ENCODE measurements at places on chromosomes 6 and 20.

GRCh38 chr6:143063631-143064030 lies 2.9 kb downstream of the AIG1 start:
- no peak for DNase-seq

DNA sequence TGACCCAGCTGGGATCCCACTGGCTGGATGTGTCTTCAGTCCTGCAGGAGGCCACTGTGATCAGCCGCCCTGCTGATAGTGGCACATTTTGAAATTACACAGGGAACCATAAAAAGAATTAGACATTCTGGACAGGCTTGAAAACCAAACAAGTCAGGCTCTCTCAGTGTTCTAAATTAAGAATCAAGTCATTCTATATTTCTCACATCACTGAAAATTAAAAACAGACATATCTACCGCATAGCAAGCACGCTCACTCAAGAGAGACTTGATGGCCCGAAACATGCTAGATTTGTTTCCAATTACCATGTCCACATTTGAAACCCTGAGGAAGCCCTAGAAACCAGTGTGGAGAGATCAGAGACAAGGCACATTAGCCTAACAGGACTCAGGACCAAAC lies 57.7 kb downstream of the NFATC2 start:
- DNase-seq = no peak

DNA sequence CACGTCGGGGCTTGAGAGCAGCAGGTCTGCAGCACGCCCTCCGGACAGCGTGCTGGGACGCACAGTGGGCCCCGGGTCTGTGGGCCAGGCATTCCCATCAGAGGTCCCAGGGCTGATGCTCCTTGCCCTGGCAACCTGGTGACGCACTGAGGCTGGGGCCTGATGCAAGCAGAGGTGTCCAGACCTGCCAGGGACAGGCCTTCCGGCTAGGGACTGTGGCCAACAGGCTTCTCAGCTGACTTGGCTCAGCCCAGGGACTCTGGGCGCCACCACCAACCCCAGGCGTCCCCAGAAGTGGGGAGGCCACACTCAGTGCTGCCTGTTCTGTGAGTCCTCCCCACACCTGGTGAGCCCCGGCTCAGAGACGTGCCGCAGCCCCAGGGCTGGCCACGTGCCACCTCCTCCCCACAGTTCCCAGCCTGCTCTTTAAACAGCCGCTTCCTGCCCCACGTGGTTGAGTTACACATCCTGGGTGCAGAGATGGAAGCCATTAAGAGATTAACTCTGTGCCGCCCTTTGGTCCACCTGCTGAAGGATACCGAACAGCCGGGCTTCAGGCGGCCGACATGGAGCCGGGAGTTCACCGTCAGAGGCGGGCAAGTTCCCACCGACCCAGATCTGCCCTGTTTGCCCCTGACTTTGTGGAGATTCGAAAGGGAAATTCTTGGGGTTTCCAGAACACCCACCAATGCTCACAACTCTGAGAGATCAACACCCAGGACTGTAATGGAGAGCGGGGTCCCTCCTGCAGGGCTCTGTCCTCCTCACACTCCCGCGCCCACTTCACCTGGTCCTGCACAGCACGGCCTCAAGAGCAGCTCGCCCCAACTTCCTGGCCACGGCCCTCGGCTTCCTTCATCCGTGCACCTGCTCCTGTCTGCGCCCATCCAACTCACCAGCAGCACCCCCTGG lies 37.6 kb upstream of the ZBP1 start:
- DNase-seq = no peak

GRCh38 chr6:166381733-166382499 lies 824 bp downstream of the MPC1 start:
- no peak for DNase-seq

DNA sequence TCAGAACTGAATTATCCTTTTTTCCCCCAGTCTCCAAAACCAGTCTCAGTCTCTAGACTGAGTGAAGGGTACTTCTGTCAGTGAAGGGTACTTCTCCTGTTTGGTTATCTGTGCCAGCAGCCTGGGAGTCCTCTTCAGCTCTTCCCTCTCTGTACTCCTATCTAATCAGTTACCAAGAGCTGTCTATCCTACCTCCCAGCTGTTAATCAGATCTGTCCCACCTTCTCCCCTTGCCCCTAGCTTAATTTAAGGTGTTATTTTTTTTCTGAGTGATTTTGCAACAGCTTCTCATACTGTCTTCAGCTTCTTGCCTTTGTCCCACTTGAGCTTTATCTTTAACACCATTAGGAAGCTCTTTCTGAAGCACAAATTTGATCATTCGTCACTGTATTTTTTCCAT lies 491.9 kb upstream of the SOX4 start:
- no peak for DNase-seq

- no peak for DNase-seq
Observed at GRCh38 chr20:59153355-59153681, 10.3 kb upstream of the ZNF831 start.

GRCh38 chr20:35953387-35954199 lies 709 bp downstream of the SCAND1 start:
- no peak for DNase-seq

- no peak for DNase-seq
Observed at GRCh38 chr6:137756788-137757187, 110.3 kb upstream of the TNFAIP3 start.

GRCh38 chr20:32356622-32357374 lies 1.3 kb upstream of the ASXL1 start:
- no peak for DNase-seq

GRCh38 chr6:110430236-110430635 lies 14.9 kb upstream of the DDO start:
- DNase-seq = no peak

DNA sequence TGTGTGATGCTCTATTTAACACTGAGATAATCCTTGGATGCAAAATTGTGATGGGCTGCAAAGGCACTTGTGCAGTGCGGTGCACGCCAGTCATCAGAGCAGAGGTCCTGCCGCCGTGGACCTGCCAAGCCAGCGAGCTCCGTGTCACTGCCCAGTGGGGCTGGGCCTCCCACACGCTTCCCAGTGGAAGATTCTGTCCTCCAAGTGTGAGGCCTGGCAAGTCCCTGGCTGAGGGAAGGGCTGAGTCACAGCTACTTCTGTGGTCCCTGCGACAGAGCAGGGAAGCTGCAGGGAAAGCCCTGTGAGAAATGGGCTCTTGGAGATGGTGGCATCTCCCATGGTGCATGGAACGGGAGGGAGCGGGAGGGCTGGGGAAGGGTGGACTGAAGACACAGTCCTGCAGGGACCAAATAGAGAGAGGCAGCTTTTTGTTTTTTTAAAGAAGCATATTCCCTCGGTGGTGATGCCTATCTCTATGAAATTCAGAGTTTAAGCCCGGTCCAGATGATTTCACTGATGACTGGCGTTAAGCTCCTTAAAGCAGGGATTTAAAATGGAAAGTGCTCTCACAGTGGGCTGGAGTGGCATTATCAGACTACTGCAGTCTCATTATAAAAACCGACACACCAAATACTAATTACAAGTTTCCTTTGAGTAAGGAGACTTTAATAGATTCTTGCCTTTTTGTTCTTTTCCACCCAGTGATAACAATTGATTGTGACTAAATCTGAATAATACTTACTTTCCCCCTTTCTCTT lies 413.7 kb downstream of the QKI start:
- DNase-seq = no peak

- no peak for DNase-seq
Observed at GRCh38 chr6:84304881-84305280, 77.4 kb upstream of the CEP162 start.

DNA sequence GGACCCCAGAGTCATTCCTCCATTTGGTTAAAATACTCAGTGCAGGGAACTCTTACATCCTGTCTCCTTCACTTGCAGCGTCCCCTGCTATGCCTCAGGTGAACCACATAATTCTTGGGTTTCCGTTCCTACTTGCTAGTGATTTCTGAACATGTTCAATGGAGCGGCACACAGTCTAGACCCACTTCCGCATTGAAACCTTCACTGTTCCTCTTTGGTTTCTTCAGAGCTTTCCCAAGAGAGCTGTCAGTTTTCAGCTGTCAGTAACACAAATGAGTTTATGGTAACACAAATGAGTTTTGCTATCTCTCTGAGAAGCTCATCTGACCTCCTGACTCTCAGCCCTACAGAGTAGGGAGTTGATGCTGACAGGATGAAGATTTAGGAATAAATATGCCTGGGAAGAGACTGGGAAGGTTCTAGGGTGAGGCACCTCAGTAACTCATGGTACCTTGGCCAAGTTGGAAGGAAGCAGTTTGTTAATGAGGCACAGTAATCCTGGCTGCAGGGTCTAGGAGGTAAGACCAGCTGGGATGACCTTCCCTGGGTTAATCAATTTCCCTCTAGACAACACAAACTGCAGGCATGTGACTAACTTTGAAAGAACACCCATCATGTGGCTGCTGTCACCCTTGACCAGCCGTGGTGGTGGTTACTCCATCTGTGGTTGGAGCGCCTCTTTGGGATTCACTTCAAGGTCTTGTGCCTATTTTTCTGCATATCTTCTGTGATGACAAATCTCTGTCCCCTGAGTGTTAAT lies 5.4 kb downstream of the SYS1 start:
- no peak for DNase-seq

DNA sequence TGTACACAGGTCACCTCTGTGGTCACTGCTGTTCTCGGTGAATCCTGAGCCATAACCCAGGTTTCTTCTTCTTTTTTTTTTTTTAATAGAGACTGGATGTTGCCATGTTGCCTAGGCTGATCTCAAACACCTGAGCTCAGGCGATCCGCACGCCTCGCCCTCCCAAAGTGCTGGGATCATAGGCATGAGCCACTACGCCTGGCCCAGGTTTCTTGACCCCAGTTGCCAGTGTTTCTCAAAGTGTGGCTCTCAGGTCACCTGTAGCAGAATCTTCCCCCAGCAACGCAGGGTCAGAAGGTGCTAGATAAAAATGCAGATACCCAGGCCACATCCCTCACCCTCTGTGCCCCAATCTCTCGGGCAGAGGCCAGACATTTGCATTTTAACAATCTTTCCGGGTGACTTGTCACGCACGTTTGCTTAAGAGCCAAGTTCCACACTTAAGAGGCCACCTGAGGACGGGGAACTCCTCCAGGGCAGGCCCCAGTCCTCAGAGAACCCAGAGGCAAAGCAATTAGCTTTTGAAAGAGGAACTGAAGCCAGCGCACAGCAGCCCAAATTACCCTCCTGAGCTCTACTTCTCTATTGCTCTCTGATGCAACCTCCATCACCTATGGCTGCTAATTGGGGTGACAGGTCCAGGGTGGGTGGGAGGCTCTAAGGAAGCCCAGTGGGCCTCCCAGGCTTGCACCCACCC lies 81.8 kb downstream of the NFATC2 start:
- no peak for DNase-seq

GRCh38 chr20:58669287-58670006 lies 18.4 kb downstream of the STX16 start:
- no peak for DNase-seq

GRCh38 chr6:15150207-15150606 lies 95.7 kb upstream of the JARID2 start:
- no peak for DNase-seq

DNA sequence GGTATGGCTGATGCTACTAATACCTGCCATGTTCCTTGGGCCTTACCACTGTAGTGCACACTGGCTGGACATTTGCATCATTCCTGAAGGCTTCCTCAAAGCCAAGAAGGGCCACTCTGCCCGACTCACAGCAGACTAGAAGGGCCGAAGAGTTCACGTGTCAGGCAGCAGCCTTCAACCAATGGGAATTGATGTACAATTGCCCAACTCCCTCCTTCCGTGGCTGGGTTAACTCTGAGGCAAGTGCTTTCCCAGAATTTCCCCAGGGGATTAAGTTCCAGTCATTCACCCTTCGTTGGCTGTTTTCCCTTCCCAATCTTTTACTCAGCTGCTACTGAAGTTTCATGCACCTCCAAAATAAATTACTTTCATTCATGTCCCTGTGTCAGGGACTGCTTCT lies 29.8 kb downstream of the PSMB9 start:
- peak; percentile 48 for DNase-seq

DNA sequence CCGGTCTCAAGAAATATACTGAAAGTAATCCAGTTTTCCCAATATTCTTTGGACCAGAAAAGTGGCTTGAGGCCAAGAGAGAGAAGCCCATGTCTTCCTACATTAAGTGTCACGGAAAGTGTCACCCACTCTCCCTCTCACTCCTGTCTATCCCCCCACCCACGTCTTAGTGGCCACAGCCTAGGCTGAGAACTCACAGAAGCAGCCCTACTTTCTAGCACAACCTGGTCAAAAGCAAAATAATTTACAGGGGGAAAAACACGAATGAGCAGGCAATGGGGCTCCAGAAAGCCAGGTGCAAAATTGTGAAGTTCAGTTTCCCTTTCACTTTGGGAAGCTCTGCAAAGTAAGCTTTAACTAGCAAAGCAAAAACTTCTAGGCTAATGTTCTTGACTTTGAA lies 118.0 kb downstream of the OPRM1 start:
- no peak for DNase-seq

DNA sequence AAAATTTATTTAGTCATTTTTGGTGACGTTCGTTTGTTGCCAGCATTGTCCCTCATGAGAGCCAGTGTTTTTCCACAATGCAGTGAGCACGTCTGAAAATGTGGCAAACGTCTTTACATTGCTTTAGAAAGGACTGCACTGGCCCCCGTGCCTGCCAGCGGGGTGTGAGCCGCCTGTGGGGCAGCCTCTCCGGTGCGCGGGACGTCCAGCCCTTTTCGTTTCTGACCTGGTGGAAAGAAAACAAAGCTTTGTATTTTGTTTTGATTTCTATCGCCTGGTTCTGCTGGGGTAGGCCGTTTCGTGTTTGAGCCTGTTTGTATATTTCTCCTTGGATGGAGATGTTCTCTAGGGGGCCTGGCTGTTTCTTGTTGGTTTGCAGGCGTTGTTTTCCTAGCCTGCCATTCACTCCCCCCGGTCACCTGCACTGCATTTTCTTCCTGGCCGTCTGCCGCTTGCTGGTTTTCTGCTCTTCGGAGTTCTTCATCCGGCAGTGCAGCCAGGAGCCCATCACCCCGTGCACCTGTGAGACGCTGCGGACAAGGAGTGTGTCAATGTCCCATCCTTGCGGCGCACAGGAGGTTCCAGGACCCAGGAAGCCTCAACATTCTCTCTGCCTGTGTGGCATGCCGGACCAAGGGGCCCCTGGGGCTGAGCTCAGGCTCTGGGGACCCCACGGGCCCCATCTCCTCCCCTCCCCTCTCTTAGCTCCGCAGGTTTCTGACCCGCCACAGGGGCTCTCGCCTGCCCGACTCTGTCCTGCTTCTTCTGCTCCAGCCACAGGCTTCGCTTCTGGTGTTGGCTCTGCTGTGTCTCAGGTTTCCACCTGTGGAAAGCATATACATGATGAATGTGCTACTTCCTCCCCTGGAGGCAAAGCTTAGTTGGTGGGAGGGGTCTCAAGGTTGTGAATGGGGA lies 100.5 kb downstream of the CDH4 start:
- no peak for DNase-seq

DNA sequence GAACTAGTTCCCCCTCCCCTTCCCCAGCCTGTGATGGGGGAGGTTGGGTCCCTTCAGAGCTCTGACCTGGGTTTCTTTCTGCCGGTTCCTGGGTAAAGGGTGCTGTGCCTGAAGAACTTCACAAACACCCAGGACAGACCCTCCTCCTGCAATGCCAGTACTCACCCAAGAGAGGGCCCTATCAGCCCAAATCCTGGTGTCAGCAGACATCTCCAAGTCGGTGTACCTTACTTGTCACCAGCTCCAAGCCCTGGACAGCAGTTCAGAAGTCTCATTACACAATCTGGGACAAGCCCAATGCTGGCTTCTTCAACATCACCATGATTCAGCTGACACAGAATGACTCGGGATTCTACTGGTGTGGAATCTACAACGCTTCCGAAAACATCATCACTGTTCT lies 467 bp downstream of the TREML4 start:
- no peak for DNase-seq

All from NCI-H226 (cell line).